ENCODE measurements at places on chromosomes 5 and 9.

DNA sequence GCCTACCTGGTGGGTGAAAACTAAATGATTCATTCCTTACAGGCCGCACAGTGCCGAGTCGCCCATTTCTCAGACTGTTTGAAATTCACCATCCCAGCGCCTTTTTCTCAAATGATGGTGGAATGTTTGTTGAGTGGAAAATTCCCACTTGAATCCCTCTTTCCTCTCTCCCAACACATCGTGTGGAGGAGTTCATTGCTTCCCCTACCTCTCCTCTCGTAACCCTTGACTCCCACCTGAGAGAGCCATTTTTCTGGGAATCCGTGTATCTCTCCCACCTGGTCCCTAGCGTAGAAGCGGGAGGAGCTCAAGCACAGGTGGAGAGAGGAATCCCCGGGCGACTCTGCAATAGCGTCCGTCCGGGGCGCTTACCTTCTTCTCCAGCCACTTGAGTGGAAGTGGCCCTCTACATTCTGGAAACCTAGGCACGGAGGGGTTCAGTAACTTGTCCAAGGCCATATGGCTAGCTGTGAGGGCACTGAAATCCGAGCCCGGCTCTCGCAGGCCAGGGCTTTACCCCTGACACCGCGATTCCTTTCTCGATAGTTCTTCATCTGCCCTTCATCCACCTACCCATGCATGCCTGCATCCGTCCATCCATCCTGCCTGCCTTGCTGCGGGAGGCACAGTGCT, 683 bp downstream of the OSMR start:
- DNase-seq = no peak

DNA sequence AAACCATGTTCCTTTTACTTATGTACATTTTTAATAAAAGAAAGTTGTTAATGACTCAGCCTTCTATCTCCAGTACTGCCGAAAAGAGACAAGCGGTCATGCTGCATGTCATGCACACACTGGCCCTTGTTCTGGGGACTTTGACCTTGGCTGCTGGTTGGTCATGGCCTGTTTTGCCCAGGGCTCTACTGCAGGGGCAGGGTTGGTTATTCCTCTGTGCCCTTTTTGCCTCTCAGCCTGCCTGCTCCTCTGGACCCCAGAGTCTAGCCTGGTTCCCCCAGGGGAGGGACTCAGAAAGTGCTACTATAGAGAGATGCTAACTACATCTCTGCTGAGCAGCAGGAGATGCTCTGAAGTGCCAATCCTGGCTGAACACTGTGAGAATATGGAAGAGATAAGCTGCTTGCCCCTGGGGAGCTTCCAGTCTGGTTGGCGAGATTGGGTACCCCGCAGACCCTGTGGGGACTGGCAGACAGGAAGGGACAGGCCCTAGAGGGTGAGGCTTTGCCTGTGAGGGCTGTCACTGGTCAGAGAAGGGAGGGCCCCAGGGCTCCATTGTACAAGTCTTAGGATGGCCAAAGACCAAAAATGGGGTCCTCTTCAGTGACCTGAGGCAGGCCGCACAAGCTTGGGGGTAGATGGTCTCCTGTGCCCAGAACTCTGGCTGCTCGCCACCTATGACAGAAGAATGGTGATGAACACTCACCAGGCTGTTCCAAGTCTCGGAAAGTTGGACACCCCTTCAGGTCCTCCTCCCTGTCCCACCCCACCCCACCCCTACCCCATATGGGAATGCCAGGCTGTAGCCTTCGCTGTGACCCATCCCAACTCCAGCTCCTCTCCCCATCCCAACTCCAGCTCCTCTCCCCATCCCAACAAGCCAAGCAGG, 14.3 kb downstream of the IRF1 start:
- no peak for DNase-seq

- DNase-seq = no peak
Measured at GRCh38 chr5:958701-959571, 49.7 kb upstream of the NKD2 start.

GRCh38 chr5:95644351-95645042, 2.1 kb upstream of the RFESD start:
- DNase-seq = no peak

GRCh38 chr5:132370181-132370970, 866 bp downstream of the SLC22A5 start:
- DNase-seq = no peak

DNA sequence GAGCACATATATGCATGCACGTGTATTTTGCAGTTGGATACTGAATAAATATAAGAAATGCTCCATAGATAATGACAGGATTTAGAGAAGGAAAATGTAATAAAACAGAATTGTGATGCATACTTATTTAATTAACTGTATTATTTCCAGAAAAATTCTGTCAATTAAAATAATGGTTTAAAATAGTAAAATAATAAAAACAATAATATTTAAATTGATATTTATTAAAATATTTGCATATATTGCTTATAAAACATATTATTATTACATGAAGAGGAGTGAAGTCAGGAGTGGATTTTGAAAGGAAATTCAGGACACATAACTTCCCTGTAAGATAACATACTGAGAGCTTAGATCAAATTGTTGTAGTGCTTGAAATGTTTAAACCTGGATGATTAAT, 21.4 kb upstream of the EDIL3 start:
- no peak for DNase-seq

GRCh38 chr9:13816837-13817236, 497.1 kb downstream of the NFIB start:
- no peak for DNase-seq

DNA sequence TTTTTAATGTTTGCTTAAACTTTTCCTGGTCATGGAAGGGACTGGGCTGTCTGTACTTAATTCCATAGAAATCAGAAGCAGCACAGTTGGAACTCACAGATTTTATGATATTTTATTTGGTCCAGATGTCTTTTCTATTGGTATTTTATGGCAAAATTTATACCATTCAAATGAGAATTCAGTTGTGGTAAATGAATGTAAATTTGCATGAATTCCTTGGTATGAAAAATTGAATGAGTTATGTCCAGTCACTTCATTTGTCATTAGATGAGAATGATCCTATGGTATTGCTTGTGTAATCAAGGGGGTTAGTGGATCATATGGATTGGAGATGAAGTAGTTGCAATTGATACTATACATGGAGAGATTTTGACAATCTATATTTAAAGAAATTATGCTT, 188.0 kb downstream of the KDM4C start:
- DNase-seq = no peak

- no peak for DNase-seq
Measured at GRCh38 chr5:26569929-26570258, 468.5 kb downstream of the CDH9 start.

- DNase-seq = no peak
Measured at GRCh38 chr5:68699966-68700365, 393.8 kb upstream of the SLC30A5 start.

DNA sequence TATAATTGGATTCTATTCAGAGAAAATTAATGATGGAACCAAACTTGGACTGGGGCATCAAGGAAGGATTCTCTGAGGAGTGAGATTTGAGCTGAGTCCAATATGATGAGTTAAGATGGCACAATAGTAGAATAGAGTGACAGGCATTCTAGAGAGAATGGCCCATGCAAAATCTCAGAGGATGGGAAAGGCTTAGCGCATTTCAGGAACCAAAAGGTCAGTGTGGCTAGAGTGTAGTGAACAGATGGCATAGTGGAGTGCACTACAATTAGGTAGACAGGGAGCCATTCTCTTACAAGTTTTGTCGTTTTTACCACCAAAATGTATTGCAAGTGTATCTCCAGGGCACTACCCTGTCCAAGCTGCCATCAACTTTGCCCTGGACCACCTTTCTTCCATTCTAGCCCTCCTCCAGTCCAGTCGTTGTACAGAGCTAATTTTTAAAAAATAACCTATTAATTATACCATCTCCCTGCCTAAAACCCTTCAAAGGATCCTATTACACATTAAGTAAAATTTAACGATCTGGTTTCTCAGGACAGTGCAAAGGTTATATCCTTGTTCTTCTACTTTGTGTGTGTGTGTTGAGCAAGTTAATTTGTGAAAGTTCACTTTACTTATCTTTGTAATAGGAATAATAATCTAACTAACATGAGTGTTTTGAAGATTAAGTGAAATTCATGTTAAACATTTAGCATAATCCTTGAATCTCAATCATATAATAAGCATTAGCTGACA, 211.7 kb downstream of the COMMD10 start:
- no peak for DNase-seq

DNA sequence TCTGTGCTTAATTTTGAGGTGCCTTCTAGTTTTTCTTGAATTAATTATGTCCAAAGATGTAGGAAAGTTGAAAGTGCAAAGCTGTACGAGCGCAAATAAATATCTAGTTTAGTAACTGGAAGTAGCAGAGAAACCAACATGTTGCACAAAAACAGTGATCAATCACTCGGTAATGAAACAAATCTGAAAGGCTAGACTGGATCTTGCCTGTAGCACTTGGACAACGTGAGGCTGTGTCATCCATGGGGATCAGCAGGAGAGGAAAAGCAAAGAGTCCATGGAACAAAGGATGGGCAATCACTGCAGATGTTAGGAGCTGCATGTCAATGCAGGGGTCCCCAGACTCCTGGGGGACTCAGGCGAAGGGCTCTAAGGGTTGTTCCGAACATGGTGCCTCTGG, 424.2 kb downstream of the IRX1 start:
- no peak for DNase-seq

- DNase-seq = no peak
Measured at GRCh38 chr9:110835404-110835803, 166.8 kb downstream of the MUSK start.

GRCh38 chr5:54932789-54933188, 52.6 kb downstream of the ESM1 start:
- DNase-seq = no peak

- no peak for DNase-seq
Measured at GRCh38 chr9:113656771-113657670, 193.5 kb downstream of the RGS3 start.

GRCh38 chr9:70031141-70031545, 12.5 kb upstream of the MAMDC2 start:
- DNase-seq = no peak

GRCh38 chr9:14441976-14442651, 128.2 kb upstream of the NFIB start:
- no peak for DNase-seq

- DNase-seq = no peak
Measured at GRCh38 chr9:111644195-111644772, 13.2 kb downstream of the DNAJC25 start.

DNA sequence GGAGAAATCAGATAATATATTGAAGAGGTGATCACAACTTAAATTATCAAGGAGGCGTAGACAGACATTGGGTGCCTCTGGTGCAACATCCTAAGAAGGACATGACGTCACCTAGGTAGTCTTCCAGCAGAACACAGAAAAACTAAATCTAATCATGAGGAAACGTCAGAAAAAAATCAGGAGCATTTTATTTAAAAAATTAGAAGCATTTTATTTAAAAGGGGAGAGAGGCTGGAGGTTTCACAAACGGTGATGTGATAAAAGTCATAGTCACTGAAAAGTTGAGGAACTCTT, 254.6 kb downstream of the TMEM167A start:
- DNase-seq = no peak

- no peak for DNase-seq
Measured at GRCh38 chr9:34034698-34035065, 14.0 kb downstream of the UBAP2 start.

GRCh38 chr9:137083394-137084004, 3.3 kb upstream of the MAN1B1 start:
- DNase-seq = no peak

All from NCI-H1694 (cell line).